Gastroesophageal sphincter (tissue), 4 donors: ENCODE measurements at places on chromosomes 16 and 17. TPM values are rescaled to one million over a fixed set of nuclear protein-coding genes. Genes with fewer than 3 reads are reported as not detected.

Gene C1QL1
- 7.1 TPM for total RNA-seq

Gene APRT
- total RNA-seq = 85.5 TPM

Gene C16orf95
- total RNA-seq = 0.67 TPM

Gene CDH3
- 1.7 TPM for total RNA-seq

Gene KRTAP1-5
- total RNA-seq = not detected

Gene SERPINF2
- 4.4 TPM for total RNA-seq

Gene PSME3IP1
- 54.9 TPM for total RNA-seq

Gene LUC7L3
- total RNA-seq = 134 TPM

Gene SLC5A11
- total RNA-seq = not detected

Gene C16orf86
- total RNA-seq = 12.9 TPM

Gene WIPF2
- 10.2 TPM for total RNA-seq

Gene PPL
- 75.9 TPM for total RNA-seq

Gene ZP2
- not detected for total RNA-seq

Gene RHBDL3
- 1.8 TPM for total RNA-seq

Gene ARHGAP44
- total RNA-seq = 5.3 TPM

Gene KRT17
- not detected for total RNA-seq

Gene SULT1A1
- total RNA-seq = 3.3 TPM

Gene CCL4L2
- total RNA-seq = 0.69 TPM

Gene LUC7L
- 38.4 TPM for total RNA-seq

Gene KCNG4
- total RNA-seq = not detected
